NCI-H1694 (cell line): ENCODE measurements at places on chromosomes 5 and 9.

GRCh38 chr5:60533789-60534188 lies 166.2 kb downstream of the DEPDC1B start:
- no peak for DNase-seq

DNA sequence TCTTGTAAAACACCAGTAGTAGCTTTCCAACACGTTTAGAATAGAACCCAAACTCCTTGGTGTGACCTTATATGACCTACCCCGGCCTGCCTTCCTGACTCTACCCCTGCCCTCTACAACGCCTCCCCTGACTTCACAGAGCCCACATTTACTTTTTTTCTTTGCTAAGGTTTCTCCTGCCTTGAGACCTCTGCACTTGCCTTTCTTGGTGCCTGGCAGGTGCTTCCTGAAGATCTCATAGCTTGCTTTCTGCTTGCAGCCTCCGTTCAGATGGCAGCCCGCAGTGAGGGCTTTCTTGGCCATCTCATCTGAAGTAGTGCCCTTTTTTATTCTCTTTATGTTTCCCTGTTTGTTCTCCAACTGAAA lies 24.3 kb downstream of the NUP214 start:
- DNase-seq: no peak

DNA sequence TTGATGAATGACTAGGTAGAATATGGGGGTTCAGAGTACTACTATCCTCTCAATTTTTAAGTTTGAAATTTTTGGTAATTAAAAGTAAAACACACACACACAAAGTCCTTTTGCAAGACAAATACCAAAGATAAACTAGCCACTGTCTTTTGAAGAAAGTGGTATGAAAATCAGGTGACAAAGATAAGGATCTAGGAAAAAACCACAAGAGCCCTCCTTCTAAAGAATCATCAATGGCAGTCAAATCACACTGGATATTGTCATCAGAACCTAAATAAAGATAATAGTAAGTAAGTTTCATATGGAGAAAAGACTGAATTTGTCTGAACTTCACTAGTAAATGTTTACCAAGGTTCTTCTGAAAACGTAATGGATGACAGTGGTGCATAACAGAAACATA lies 30.5 kb upstream of the HK3 start:
- no peak for DNase-seq

- DNase-seq: no peak
Observed at GRCh38 chr5:152388610-152389009, 16.5 kb downstream of the NMUR2 start.

DNA sequence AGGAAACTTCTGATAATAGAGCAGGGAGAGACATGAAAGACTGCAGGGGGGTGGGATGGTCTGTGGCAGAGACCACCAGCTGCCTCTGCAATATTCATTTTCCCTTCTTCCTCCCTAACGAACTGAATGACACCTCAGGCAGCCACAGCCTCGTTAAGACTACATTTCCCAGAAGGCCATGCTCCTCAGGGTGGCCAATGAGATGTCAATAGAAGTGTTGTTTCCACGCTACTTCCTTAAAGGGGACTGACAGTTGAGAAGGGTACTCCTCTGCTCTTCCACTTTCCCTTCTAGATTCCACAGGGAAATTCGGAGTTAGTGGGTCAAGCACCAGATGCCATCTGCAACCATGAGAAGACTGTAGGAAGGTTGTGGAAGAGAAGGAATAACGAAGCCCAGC lies 52.0 kb upstream of the DAPK1 start:
- no peak for DNase-seq

- DNase-seq: no peak
Observed at GRCh38 chr5:93676704-93677103, 64.7 kb downstream of the POU5F2 start.

GRCh38 chr9:137462986-137463930 lies 4.1 kb upstream of the NSMF start:
- DNase-seq: peak; percentile 71

GRCh38 chr9:130925050-130925678 lies 13.9 kb downstream of the FIBCD1 start:
- no peak for DNase-seq

DNA sequence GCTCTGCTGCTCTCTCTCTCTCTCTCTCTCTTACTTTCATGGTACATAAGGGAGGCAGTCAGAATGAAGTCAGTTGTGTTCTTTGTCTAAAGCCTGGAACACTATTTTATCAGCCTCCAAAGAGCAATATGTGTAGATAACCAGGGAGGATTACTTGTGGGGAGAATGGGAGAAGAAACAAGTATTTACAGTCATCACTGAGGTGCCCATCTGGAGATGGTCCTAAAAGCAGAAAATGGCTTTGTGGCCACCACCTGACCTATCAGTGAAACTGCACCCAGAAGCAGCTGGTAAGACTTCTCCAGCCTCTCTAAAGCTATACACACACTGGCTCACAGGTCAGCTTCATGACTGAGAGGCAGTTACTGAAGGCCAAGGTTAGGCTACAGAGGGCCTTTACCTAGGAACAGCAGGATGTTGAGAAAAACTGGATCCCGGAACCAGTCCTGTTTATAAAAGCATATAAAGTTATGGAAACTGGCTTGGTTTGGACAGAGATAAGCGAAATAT lies 75.1 kb downstream of the MRPS27 start:
- DNase-seq: peak; percentile 23

DNA sequence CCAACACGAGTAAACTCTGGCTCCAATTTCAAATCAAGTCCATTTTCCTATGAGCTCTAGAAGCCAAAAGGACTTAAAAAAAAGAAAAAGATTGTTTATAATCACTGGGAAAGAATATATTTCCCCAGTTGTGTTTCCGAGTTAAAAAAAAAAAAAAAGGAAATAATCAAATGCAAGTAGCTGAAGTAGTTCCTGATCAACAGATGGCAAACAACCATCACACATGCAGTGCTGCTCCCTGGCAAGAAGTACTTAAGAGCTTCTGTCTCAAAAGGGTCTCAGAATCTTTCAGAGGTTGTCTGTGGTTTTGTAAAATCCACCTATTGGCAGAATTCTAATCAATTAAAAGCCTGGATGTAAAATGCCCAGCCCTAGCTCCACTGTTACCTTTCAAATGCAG lies 387.9 kb downstream of the RAB3C start:
- no peak for DNase-seq

DNA sequence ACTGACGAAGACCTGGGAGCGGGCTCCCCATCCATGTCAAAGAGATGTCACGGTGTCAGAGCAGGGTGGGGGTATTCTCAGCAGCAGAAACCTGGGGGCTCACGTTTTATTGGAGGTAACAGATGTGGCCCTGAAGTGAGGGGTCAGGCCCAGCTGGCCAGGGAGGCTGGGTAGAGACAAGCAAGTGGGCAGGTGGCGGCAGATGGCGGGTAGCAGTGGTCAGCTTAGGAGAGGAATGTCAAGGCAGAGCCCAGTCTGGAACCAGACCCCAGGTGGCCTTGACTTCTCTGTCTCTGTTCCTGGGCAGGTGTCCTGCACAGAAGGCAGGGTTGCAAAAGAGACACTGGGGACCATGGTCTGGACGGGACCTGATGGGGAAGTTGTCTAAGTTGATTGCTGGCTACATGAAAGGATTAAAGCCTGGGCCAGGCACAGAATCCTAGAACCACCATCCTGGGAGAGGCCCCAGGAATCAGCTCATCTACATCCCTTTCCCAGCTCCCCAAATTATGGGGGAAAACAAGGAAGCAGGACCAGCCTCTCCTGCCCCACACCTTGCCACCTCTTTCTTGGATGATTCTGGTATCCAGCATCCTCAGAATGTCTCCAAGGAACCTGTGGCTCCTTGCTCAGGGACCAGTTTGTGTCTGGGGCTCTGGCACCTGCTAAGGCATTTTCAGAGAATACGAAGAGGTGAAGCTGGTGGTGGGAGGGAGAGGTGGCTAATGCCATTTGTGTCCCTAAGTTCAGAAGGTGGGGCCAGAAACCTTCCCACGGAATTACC lies 72.5 kb downstream of the AMBP start:
- DNase-seq: no peak

GRCh38 chr9:68437785-68438184 lies 81.4 kb downstream of the PGM5 start:
- peak; percentile 49 for DNase-seq

GRCh38 chr5:35438288-35438687 lies 179.4 kb upstream of the SPEF2 start:
- no peak for DNase-seq

- no peak for DNase-seq
Observed at GRCh38 chr9:68747043-68747533, 42.0 kb downstream of the PIP5K1B start.

DNA sequence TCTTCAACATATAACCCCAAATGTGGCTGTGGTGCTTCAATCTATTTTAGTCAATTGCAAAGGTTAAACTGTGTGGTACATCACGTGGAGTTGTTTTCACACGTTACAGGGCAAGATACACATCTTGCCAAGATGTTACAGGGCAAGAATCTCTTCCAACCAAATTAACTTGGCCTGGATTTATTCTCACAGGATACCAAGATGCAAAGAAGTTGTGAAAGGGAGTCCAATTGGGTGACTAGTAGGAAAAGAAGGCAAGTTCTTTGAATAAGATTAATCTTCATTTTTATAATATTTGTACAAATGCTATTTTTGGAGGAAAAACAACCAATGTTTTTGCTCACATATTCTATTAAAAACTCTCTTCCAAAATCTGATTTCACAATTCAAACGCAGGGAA lies 4.8 kb upstream of the IFNA8 start:
- DNase-seq: no peak

- DNase-seq: no peak
Observed at GRCh38 chr5:138955671-138956295, 80.6 kb upstream of the LRRTM2 start.

- DNase-seq: no peak
Observed at GRCh38 chr9:85577353-85577952, 164.3 kb downstream of the AGTPBP1 start.

DNA sequence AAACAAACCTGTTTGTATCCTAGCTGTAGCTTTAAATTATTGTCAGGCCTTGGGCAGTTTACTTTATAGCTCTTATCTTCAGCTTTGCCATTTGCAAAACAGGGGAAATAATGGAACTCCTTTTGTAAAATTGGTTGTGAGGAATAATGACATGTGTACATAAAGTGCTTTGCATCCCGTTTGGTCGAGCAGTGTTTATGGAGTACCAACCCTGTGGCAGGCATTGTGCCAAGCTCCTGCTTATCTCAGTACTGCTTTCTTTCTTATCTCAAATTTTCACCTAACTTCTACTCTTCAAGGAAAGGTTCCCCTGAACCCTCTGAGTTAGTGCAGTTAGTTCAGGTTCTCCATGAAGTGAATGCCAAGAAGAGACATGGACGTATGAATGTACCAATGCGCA lies 9.4 kb upstream of the TENT2 start:
- DNase-seq: no peak

GRCh38 chr9:60546406-60546805 lies 367.8 kb upstream of the SPATA31A5 start:
- DNase-seq: no peak

DNA sequence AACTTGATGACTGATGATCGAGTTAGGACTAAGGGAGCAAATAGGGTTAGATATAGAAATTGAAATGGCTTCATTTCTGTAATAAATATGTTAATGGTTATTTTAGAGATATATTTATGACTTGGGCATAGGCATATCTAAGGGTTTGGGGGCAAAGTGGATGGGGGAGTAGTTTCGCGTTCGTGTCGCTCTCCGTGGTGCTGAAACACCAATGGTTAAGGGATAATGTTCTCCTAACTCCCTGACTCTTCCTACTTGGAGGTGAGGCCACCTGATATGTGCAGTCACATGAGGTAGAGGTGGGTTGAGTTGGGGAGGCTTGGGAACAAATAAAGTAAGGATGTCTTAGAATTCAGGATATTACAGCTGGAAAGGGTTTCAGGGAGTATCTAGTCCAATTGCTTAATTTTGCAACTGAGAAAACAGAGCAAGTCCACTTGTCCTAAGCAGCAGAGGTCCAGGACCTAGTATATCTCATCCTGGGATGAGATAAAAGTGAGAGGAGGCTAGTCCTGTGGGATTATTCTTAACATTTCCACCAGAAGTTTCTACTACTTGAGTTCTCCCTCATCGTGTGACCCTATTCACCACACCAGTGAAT lies 44.0 kb upstream of the MAP1B start:
- no peak for DNase-seq

DNA sequence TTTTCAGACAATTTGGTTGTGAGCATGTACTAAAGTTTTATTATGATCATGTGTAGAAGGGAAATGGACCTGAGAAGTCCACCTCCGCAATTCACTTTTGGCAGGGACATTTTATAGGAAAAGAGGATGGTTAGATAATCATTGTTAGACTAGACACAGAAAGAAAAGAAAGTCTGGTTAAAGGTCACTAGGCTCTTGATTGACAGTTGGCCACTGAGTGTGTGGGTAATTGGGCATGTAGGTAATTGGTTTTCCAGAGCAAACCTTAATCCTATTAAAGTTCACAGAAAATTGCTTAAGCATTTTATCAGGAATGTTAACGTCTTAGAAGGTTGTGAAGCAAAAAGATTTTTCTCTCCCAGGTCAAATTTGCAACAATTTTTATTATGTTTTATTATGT lies 158.5 kb upstream of the CLINT1 start:
- no peak for DNase-seq

- no peak for DNase-seq
Observed at GRCh38 chr5:116494784-116495450, 79.7 kb downstream of the SEMA6A start.

DNA sequence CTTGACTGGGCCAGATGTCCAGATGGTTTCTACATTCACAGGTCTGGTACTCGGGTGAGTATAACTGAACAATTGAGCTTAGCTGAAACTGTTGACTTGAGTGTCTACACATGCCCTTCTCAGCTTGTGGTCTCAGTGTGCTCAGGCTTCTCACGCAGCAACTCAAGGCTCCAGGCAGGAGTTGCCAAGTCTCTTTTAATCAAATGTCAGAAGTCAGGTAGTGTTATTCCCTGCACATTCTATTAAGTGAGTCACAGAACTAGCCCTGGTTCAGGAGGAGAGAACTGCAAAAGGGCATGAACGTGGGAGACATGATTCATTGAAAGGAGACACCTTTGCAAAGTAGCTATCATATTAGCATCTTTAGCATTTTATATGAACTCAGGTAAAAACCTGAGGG lies 199.3 kb upstream of the ACTBL2 start:
- DNase-seq: no peak

- DNase-seq: no peak
Observed at GRCh38 chr5:134246771-134247427, 21.0 kb upstream of the PPP2CA start.

DNA sequence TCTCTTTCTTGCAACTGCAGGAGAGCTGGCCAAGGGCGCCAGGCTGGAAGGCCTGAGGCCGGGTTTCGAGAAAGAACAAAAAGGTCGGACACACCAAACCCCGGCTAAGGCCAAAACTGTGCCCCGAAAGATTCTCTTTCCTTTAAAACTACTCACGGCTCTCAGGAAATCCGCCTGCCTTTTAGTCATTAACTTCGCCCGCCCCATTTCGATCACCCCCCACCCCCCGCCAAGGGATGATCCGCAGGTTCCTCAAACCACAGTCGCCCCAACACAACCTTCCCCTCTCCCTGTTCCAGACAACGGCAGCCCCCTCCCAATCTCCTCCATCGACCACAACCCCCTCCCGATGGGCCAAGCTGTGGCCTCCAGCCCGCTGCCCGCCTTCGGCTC lies 536 bp downstream of the FEM1C start:
- DNase-seq: no peak

GRCh38 chr5:122375801-122376200 lies 63.8 kb downstream of the SNCAIP start:
- DNase-seq: no peak
